ENCODE measurements at places on chromosomes 7 and 10.

DNA sequence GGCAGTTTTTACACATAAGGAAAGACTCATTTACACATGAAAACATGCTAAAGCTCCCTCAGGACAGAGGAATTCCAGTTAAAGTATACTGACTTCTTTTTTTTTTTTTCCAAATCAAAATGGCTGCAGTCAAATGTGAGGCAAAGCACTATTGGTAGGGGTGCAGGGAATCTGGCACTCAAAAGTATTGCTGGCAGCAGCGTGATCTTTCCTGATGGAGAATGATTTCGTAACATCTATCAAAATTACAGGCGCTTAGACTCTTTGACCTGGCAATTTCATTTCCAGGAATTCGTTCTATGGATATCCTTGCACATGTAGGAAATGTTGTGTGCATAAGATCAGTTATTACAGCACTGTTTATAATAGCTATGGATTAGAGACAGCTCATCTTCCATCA, 65.7 kb downstream of the VSTM4 start:
- no peak for DNase-seq

DNA sequence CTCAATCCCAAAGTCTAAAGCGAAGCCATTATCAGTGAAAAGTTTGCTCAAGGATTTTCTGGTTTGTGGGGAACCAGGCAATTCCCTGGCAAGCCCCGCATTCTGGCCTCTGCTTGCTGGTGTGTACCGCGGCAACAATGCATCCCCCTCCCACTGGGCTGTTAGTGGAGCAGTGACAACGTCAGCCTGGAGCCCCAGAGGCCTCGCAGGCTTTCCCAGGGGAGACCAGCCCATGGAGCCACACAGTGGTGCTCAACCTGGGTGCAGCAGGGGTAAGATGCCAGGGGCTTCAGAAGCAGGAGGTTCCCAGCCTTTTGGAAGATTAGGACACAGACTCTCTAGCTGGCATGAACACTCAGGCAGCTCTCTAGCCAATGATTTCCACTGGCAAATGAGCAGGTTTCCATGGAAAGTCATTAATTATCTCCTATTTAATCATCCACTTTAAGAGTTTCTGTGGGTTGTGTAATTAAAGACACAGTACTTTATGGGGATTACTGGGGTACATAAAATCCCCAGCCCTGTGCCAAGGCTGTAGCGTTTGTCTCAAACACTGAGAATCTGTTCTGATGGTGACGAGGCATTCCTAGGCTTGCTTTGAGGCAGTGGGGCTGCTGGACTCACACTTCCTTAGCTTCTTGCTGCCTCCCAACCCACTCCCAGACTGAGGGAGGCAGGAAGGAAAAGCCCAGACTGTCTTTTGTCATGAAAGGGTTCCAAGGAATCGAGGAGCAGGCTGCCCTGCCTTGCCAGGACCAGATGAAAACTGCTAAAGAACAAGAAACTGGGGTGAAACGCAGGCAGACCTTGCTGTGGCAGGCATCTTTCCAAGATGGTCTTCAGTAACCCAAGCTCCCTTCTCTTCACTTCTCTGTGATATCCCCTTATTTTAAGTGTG, 411.9 kb upstream of the SHH start:
- DNase-seq: no peak

DNA sequence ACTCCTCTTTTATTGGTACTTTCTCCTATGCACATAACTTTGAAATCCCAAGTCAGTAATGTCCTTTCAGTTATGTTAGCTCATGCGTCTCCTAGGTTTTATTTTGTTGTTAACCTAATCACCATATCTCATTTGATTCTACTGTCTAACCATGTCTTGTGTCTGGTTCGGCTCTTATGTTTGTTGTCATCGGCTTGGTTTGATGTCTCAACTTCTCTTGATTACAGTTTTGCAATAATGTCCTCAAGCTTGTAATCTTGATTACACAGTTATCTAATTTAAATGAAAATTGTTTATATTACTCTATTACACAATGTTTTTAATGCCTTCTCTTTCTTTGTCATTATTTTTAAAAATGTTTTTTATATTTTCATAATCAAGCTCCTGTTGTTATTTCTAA, 35.9 kb upstream of the SEMA3A start:
- DNase-seq: no peak

DNA sequence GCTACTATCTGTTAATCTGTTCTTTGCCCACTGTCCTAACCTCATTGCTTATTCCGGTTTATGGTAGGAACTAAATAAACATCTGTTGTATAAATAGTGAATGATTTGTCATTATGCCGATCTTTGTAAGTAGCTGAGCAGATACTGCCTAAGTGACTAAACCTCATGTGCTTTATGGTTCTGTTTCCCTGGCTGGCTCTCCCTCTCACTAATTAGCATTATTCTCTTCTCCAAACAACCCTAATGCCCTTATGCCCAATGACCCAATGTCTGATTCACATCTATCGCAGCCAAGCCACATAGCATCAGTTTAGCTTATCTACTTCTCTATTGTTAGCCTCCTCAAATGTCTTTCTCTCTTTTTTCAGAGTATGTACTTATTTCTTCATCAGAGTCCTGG, 462.3 kb upstream of the POT1 start:
- no peak for DNase-seq

- DNase-seq: no peak
These were observed 32.7 kb upstream of the MACC1 start for GRCh38 chr7:20249920-20250319.

DNA sequence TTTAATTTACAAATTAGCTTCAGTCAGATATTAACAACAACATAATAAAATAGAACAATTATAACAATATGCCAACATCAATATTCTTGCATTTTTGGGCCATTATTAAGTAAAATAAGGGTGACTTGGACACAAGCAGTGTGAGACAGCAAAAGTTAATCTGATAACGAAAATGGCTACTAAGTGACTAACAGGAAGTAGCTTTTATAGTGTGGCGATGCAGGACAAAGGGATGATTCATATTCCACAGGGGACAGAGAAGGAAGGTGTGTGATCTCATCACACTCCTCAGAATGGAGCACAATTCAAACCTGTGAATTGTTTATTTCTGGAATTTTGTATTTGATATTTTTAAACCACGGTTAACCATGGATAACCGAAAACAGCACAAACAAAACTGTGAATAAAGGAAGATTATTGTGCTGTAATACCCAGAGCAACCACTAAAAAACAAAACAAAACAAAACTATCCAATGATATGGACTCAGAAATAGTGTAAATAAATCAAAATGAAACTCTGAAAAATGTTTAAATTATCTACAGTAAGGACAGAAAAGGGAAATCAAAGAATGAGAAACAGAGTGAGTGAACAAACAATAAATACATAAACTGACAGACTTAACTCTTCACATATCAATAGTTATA, 66.9 kb upstream of the TFEC start:
- peak; percentile 53 for DNase-seq

DNA sequence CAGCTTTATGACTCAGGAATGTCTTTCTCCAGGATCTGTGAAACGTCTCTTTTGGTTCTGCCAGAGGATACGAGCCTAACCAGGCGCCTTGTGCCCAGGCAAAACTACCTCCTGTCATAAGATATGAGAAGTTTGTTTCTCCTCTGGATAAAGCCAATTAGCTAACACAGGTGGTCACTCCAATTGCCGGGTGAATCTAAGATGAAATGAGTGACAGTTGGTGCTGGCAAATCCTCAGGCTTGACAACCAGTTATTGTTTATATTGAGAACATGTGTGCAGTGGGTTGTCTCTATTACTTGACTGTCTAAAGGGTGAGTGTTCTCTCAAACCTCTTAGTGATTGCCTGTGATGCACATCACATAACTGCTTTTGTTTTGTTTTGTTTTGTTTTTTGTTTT, 449.1 kb downstream of the XPNPEP1 start:
- DNase-seq: no peak

- DNase-seq: no peak
These were observed 10.3 kb downstream of the EPHB6 start for GRCh38 chr7:142864980-142865747.

DNA sequence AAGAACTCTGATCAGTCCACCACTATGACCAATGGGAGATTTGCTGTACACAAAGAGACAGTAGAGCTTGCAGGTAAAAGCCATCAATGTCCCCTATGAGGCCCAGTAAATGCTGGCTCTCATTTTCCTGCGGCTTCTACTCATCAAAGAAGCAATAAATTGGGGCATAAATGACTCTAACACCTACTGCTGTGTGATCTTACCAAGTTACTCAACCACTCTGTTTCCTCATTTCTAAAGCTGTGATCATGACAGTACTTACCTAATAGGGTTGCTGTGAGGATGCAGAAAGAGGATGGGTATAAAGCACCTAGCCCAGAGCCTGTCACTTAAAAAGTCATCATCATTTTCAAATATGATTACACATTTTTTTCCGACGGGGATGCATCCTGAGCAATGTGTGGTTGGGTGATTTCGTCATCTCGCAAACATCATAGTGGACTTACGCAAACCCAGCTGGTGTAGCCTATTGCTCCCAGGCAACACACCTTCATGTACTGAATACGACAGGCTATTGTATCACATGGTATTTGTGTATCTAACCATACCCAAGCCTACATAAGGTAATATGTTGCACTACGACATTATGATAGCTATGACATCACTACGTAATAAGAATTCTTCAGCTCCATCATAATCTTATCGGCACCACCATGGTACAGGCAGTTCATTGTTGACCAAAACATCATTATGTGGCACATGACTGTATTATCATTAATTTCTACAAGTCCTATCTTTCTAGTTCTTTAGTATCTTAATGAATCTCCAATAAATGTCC, 7.1 kb upstream of the MGMT start:
- no peak for DNase-seq

- DNase-seq: no peak
These were observed 63.6 kb upstream of the INSIG1 start for GRCh38 chr7:155234158-155234492.

- DNase-seq: no peak
These were observed 43.5 kb upstream of the ZMIZ1 start for GRCh38 chr10:79025199-79025832.

DNA sequence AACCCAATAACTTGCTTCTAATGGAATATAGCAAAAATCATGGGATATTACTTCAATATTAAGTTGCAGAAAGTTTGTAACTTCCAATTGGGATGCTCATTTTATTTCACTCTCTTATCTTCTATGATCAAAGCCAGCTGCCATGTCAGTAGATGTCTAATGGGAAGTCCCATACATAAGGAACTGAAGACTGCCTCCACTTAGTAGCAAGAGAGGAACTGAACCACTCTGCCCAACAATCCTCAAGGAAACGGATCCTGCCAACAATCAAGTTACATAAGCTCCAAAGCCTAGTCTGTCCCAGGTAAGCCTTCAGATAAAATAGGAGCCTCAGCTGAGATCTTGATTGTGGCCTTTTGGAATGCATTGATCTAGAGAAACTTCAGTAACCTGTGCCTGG, 431.5 kb upstream of the PCDH15 start:
- DNase-seq: no peak

GRCh38 chr7:44377134-44377463, 51.7 kb upstream of the CAMK2B start:
- no peak for DNase-seq

GRCh38 chr7:47806701-47807103, 141.6 kb downstream of the PKD1L1 start:
- DNase-seq: no peak

- no peak for DNase-seq
These were observed 29.9 kb downstream of the CYTH3 start for GRCh38 chr7:6242561-6242960.

- no peak for DNase-seq
These were observed 6.6 kb upstream of the PDLIM1 start for GRCh38 chr10:95297402-95297801.

- DNase-seq: no peak
These were observed 183.4 kb downstream of the PTPRN2 start for GRCh38 chr7:158404031-158404761.

- DNase-seq: no peak
These were observed 237.4 kb downstream of the WDR11 start for GRCh38 chr10:121088524-121088923.

DNA sequence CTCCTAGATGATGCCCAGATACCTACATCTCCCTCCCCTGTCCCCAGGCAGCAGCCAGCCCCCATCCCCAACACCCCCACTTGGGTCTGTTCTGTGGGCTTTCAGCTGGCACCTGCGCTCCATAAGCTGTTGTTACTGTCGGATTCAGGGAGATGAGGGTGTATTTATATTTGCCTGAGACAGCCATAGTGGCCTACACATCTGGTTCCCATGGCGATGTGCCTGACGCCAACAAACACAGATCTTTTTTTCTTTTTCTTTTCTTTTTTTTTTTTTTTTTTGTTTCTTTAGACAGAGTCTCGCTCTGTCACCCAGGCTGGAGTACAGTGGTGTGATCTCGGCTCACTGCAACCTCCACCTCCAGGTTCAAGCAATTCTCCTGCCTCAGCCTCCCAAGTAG, 73.1 kb downstream of the CLIP2 start:
- no peak for DNase-seq

GRCh38 chr7:24899161-24899560, 80.8 kb downstream of the OSBPL3 start:
- DNase-seq: no peak

- DNase-seq: no peak
These were observed 48.7 kb downstream of the GCC1 start for GRCh38 chr7:127536741-127537140.

DNA sequence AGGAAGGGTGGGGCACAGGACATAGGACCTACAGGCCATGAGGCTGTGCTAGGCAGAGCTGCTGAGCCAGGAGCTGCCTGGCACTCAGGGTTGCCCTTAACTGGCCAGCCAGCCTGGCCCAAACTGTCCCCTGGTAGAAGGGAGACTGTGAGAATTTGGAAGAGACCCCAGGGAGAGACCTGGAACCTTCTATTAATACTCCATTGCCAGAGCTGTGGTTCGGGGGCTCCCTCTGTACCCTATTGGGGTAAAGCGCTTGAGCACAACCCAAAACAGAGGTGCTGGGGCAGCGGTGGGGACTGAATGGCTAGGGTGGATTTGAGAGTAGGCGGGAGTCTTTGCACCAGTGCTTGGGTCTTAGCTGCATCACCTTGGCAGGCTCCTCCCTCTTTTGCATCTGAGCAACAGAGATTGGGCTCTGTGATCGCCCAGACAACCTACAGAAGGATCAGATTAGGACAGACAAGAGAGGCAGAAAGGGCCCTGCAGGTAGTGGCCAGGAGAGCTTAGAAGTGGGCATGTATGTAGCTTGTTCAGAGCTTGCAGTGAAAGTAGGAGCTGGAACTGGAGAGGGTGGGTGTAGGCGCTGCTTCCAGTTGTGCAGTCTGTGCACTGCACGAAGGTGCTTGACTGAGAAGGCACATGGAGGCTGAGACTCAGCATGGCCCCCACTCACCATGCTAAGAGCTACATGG, 53.3 kb downstream of the ADCYAP1R1 start:
- DNase-seq: no peak

GRCh38 chr7:14085901-14086300, 96.4 kb upstream of the ETV1 start:
- no peak for DNase-seq

GRCh38 chr7:43592326-43592725, 9.4 kb downstream of the STK17A start:
- DNase-seq: no peak

GRCh38 chr7:135359615-135360014, 126.0 kb downstream of the STRA8 start:
- DNase-seq: no peak

All from A549 (cell line).